Activated CD4-positive, alpha-beta T cell treated with anti-CD3 and anti-CD28 coated beads for 1 hour (primary cell): ENCODE measurements at places on chromosomes 2 and 18.

DNA sequence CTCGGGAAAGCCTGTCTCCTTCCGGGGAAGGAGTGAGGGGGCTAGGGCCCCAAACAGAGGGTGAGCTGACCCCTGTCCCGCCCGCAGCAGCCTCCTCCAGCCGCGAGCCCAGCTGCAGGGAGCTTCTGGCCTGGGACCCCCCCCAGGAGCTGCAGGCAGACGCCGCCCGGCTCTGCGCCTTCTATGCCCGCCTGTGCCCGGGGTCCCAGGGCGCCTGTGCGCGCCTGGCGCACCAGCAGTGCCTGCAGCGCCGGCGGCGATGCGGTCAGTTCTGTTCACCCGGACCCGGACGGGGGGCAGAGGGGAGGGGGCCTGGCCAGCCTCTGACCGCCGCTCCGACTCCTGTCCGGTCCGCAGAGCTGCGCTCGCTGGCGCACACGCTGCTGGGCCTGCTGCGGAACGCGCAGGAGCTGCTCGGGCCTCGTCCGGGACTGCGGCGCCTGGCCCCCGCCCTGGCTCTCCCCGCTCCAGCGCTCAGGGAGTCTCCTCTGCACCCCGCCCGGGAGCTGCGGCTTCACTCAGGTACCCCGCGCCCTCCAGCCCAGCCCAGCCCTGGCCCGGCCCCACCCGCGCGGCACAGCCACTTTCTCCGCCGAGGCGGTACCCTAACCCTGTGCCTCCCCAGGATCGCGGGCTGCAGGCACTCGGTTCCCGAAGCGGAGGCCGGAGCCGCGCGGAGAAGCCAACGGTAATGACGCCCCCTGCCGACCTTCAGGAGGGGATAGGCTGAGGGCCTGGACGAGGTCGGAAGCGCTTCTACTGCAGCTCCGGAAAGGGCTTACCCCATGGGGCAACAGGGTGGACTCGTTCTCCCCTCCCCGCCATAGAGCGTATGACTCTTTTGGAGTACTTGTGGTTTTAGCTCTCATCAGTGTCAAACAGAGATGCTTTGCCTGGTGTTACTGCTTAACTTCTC, 2.0 kb upstream of the CHRND start:
- no peak for DNase-seq

- DNase-seq, result no peak
Measured at GRCh38 chr18:49094979-49095632, 144.3 kb upstream of the SMAD7 start.

DNA sequence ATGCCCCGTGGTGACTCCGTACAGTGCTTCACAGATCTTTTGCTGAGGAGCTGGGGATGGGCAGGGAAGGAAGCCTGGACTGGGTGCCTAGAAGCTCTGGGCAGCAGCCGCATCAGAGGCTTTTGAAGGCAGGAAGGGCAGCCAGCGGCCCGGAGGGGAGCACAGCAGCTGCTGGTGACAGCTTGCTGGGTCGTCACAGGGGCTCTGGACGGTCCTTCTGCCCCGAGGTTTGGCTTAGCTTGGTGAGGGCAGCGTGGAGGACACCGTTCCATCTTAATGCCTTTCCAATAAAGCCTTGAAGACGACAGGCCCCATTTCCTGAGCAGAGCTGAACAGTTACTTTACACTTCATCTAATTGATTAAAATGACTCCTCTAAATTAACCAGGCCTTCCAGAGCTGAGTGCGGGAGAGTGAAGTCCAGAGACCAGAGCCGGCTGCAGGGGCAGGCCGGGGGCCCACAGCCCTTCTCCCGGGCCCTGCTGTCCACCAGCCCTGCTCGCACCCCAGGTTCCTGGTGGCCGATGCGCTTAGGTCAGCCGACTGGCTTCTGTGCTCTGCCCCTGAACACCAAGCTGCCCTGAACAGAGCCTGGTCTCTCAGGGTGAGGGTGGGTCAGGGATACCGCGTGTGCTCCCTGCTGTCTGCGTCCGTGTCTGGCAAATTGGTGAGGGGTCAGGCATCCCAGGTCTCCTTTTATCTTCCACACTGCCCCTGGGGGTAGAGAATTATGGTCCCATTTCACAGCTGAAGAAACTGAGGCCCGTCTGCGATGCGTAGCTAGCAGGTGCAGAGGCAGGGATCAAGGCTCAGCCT, 43.5 kb downstream of the RRM2 start:
- DNase-seq, result no peak

DNA sequence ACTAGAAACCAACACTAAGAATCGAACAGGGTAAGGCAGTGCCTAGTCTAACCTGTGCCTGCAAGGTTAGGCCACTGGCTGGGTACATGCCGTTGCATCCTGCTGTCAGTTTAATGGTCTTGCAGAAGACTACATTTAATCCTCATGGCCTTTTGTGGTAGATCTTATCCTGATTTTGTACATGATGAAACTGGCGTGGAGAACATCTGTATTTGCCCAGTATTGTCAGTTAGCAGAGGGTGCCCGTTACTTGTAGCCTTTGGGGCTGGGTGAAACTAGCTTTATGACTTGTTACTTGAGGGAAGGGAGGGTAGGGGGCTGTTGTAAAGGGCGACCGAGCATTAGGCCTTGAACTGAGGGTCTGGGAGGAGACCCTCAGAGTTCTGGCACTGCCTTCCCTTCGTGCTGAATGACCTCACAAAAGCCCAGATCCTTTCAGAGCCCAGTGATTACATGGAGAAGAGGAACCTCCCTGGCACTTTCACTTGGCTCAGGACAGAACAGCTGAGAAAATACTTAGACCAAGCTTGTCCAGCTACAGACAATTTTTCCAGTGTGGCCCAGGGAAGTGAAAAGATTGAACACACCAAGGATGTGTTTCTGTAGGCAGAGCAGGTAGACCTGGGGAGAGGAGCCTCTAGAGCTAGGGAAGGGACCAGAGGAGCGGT, 19.5 kb downstream of the SLC20A1 start:
- DNase-seq, result no peak

DNA sequence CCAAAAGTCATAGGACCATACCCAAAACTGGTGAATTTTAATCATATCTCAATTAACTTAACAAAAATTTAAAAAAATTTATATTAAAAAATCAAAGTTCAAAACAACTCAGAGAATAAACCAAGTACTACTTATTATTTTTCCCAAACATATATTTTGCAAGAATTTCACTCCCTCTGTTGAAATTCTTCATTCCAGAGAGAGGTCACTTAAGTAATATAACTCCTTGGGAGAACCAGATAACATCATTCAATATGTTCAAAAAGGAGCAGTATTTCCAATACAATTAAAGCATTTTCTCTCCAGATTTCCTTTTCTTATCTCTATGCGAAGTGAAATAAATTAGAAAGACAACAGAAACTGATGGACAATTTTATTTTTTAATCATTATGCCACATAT, 165.9 kb upstream of the RND3 start:
- no peak for DNase-seq

- DNase-seq, result no peak
Measured at GRCh38 chr2:1046067-1046466, 95.4 kb downstream of the SNTG2 start.

DNA sequence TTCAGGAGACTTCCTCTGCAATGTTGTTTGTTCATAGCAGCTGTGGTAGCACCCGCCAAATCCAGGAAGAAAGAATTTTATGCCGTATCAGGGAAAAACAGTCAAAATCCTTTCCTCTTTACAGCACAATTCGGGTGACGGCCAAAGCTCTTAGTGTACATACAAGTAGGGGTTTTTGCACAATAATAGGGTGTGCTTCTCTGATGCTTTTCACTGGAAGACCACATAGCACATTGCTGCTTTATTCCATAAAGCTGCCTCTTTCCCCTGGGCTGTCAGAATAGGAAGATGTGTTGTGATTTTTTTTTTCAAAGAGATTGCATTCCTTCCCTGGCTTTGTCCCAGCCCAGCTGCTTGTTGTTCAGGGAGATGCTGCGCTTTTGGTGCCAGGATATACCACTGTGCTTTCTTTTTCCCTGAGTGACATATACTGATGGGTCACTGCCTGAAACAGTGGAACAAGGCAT, 27.2 kb upstream of the LANCL1 start:
- DNase-seq, result no peak

GRCh38 chr2:230797515-230798495, 66.9 kb upstream of the ITM2C start:
- DNase-seq, result no peak

- DNase-seq, result no peak
Measured at GRCh38 chr2:173590276-173590861, 235.7 kb downstream of the CDCA7 start.

DNA sequence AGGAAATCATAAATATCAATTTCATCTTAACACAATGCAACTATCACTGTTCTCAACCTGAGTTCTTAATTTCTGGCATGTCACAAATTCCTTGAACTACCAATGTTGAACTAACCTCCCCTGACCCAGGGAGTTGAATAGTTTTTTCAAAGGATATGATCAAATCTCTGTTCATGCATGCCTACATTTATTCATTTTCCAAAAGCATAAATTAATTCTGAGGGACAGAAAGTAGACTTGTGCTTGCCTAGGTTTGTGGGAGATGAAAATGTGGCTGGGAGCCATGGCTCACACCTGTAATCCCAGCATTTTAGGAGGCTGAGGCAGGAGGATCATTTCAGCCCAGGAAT, 175.7 kb downstream of the TGIF1 start:
- no peak for DNase-seq

DNA sequence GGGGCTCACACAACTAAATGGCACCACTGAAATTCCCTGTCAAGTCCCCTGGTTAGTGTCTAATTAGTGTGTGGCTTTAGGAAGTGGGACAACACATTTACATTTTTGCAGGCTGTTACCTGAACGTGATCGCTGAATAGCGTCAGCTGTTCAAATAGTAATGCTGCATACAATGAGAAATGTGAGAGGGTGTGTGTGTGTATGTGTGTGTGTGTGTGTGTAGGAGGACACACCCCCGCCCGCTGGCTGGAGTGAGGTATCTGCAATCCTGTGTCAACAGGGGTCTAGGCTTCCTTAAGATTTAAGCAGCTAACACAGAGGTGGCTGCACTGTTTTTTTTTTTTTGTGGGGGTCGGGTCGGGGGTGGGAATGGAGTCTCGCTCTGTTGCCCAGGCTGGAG, 4.8 kb upstream of the LYPD6B start:
- no peak for DNase-seq

- no peak for DNase-seq
Measured at GRCh38 chr2:70560442-70560841, 6.8 kb upstream of the TGFA start.

- no peak for DNase-seq
Measured at GRCh38 chr2:80778704-80779103, 474.2 kb upstream of the LRRTM1 start.

- DNase-seq, result no peak
Measured at GRCh38 chr2:127531221-127531648, 4.2 kb upstream of the MYO7B start.

- no peak for DNase-seq
Measured at GRCh38 chr2:33051586-33052360, 105.0 kb downstream of the LTBP1 start.

- DNase-seq, result no peak
Measured at GRCh38 chr2:39689272-39689841, 23.6 kb downstream of the TMEM178A start.

GRCh38 chr2:103809415-103809814, 1044.5 kb upstream of the POU3F3 start:
- DNase-seq, result no peak

DNA sequence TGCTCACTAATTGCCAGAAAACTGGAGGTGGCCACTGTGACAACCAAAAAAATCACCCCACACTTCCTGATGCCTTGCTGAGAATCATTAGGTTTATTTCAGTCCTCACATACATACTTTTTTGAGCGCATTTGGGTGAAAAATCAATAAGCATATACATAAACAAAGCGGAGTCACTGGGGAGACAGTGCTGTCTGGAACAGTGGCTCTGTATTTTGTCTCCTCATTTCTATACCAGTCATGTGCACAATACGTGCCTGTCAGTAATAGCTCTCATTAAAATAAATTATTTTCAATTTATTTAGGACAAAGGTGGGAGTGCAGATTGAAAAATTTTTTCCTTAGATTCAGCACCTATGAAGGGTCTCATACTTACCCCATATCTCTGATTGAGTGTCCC, 48.2 kb downstream of the CXCR4 start:
- no peak for DNase-seq

- no peak for DNase-seq
Measured at GRCh38 chr2:53403792-53404413, 363.7 kb upstream of the CHAC2 start.

GRCh38 chr2:43791035-43791765, 17.4 kb downstream of the DYNC2LI1 start:
- no peak for DNase-seq

DNA sequence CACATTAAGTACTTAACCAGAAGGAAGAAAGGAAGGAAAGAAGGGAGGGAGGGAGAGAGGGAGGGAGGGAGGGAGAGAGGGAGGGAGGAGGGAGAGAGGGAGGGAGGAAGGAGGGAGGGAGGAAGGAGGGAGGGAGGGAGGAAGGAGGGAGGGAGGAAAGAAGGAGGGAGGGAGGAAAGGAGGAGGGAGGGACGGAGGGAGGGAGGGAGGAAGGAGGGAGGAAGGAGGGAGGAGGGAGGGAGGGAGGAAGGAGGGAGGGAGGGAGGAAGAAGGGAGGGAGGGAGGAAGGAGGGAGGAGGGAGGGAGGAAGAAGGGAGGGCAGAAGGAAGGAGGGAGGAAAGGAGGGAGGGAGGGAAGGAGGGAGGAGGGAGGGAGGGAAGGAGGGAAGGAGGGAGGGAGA, 363.3 kb downstream of the MBD2 start:
- DNase-seq, result no peak

GRCh38 chr18:10207682-10208345, 246.6 kb upstream of the APCDD1 start:
- DNase-seq, result no peak

DNA sequence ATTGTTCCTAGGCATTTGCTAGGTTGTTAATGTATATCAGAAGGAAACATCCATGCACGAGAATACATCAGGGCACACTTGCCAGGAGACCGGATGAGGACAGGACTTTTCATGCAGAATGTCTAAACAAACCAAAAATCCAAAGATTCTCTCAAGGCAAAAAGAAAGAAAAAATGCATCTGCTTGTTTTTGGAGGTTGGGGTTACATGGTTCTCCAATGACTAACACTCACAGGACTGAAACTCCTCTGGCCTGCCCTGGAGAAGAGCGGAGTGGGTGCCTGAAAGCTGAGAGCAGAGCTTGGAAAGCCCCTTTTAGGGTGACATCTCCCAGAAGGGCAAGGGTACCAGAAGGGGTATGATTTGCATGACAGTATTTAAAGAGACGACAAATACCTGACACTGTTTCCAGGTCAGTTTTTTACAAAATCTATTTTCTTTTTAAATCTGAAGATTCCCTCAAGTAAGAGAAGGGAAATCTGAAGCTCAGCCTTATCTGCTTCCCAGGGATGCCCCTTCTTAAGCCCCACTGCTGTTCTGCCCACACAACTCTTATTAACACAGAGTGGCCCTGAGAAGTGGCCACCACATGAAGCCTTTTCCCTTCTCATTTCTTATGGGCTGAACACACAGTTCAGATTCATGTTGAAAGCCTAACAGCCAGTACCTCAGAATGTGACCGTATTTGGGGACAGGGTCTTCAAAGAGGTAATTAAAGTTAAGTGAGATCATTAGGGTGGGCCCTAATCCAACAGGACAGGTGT, 216.4 kb downstream of the STK39 start:
- no peak for DNase-seq

DNA sequence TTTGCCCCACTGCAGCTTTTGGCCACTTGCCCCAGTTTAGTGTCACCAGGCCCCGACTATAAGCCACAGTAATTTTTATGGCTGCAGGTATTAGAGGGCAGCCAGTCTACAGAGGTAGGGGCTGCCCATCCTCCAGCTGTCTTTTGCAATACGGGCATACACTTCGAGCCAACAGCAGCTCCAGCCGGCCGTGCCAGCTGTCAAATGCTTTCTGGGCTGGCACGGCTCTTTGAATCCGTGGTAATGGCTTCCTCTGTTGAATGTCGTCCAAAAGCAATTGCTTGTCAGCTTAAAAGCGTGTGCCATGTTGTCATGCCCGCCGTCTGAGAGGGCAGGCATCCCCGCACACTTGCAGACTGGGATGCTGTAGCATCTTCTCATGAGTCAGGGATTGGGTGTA, 41.3 kb downstream of the BCL2L11 start:
- DNase-seq, result no peak
